ENCODE measurements at places on chromosomes 16 and 17.

DNA sequence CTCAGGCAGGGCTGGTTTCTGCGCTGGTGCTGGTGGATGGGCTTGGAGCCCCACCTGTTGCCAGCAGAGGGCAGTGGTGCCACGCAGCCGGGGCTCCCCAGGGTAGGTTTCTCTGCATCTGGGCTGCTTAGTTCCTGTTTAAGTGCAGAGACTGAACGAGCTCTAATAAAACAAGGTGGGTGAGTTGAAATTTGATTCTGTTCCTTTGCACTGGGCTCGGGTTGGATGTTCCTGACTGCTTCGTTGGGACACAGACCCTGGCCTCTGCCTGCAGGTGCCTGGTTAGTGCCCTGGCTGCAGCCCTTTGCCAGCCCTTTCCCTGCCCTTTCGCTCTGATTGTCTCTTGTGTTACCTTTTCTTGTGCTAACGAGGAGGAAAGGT lies 30.0 kb downstream of the TBCD start:
- DNase-seq, result peak; percentile 75

DNA sequence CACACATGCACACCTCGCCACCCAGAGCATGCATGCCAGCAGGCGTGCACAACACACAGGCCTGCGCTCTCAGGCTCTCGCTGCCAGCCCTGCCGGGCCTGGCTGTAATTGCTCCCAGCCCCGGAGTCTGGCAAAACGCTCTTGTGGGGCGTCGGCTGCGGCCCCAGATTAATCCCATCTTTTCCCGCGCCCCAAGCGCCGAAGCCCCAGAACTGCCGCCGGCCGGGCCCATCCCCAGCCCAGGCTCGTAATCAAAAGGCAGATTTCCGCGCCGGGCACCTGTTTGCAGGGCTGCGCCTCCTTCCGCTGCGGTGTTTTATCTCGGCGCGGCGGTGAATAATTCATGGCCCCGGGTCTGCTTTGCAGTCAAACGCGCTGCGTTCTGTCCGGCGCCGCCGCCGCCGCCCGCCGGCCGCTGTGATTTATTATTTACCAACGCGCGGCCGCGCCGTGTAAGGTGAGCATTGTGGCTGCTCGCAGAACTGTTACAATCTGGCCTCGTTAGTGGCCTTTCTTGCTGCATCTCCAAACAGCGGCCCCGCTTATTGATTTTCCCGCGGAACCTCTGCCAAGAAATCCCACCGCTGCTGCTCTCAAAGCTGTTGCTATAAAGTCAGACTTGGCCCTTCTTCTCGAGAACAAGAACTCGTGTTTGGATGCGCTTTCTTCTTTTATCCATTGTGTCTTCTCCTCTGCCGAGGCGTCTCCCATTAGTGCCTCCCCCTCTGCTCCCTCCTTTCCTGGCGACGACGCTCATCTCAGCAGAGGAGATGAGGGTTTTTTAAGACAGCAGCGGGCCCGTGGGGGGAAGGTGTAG lies 126.1 kb downstream of the IRX5 start:
- DNase-seq, result no peak

- no peak for DNase-seq
These were observed 5.0 kb downstream of the ATP5PD start for GRCh38 chr17:75041656-75042280.

GRCh38 chr17:18102640-18103039 lies 5.9 kb upstream of the MYO15A start:
- no peak for DNase-seq

GRCh38 chr17:13952009-13952750 lies 117.1 kb upstream of the COX10 start:
- DNase-seq, result no peak

- DNase-seq, result no peak
These were observed 13.7 kb upstream of the SRCIN1 start for GRCh38 chr17:38619451-38619795.

DNA sequence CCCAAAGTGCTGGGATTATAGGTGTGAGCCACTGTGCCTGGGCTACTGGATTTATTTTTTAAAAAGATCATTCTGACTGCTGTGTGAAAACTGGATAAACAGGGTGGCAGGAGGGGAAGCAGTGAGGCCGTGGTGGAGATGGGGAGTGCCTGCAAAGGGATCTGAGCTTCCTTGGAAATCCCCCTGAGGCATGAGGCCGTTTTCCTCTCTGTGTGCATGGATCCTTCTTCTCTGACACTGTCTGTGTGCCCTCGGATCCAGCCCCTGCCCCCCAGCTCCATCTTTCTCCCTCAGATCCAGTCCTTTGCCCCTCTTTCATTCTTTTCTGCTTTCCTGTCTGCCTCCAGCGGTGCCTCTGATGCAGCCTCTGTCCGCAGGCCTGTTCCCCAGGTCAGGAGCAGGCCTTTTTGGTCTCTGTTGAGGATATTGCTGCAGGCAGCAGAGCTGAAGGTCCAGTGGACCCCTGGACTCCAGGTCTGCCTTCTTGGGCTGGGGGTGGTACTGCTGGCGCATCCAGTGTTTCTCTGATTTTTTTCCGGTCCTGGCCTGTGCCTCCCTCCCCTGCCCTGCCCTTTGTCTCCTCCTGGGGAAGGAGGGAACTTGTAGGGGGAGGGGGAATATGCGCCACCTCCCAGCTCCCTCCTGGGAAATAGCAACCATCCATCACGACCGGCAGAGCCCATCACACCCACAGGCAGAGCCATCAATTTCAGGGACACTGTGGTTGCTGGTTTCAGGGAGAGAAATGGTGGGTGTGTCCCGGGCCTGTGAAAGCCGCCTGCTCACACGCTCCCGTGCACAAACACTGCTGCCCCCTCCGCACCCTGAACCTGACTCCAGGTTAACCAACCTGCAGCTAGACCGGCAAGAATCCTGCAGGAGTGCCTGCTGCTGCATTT lies 17.0 kb downstream of the MGAT5B start:
- DNase-seq, result no peak

GRCh38 chr16:78648517-78648916 lies 549.1 kb downstream of the WWOX start:
- DNase-seq, result no peak

DNA sequence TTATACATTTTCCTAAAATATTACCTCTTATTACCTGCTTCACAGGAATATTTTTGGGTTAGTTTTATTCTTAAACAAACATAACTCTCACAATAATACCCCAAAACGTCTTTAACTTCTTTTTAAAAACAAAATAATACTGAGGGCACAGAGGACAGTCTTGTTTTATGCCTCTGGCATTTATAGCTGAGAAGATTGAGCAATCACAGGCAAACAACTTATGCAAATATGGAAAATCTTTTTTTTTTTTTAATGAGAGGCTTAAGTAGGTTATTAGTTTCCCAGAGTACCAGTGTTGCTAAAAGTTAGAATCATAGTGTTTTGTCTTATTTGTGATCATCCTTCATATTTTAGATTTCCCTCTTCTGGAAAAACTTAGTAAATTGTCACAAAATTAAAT lies 195.0 kb downstream of the FTO start:
- DNase-seq, result no peak

Measured in activated T-helper 1 cell treated with anti-CD3 and anti-CD28 coated beads, Interleukin-2, amount 50 U/mL, for 16 hours (primary cell).